ENCODE measurements at places on chromosomes 1 and 21.

DNA sequence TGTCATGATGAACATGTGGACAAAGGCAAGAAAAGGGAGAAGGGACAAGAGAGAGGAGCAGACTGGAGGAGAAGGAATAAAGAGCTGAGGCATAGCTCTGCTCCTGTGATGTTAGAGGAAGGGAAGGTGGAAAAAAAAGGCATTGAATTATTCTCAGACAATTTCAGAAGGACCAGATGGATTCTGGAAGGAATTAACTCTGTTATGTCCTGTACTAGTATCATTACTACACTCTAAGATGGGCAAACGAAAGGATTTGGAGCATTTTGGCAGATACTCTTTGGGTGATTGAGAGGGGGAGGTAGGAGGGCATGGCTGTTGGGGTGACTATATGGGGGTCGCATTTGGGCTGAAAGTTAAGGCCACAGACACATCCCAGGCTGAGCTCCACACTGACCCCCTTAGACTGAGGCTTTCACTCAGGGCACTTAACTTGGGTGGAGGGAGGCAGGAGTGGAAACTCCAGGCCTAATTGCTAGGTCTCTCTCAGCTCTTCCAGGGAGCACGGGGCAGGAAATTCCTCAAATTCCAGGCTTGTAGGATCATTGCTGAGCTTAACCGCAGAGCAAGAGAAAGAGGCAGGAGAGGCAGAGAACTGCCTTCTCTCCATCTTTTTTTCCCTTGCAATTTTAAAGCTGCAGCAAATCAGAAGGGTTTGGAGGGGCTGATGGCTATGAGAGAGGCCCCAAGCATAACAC lies 25.9 kb downstream of the KIRREL1 start:
- DNase-seq = peak; percentile 93

- DNase-seq = no peak
Measured at GRCh38 chr1:78080767-78081166, 35.0 kb downstream of the GIPC2 start.

- DNase-seq = peak; percentile 41
Measured at GRCh38 chr1:31102501-31102950, 37.0 kb upstream of the PUM1 start.

- DNase-seq = peak; percentile 87
Measured at GRCh38 chr21:42923553-42924432, 1.6 kb downstream of the ERVH48-1 start.

- peak; percentile 98 for DNase-seq
Measured at GRCh38 chr1:8090241-8090702, 64.2 kb upstream of the ERRFI1 start.

DNA sequence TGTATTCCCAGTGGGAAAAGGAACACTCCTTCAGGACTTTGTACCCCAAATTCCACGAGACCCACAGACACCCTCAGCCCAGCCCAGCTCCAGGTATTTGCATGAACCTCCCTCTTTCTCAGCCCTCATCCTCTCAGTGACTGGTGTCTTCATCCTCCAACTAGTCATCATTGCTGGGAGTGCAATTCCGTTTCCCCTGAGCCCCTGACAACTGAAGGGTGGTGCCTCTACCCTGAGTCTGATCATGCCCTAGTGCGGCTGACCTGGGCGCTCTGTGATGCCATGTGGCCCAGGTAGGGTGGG lies 3.8 kb upstream of the ZNF692 start:
- no peak for DNase-seq

GRCh38 chr1:12529640-12530174 lies 88.3 kb downstream of the DHRS3 start:
- DNase-seq = no peak

DNA sequence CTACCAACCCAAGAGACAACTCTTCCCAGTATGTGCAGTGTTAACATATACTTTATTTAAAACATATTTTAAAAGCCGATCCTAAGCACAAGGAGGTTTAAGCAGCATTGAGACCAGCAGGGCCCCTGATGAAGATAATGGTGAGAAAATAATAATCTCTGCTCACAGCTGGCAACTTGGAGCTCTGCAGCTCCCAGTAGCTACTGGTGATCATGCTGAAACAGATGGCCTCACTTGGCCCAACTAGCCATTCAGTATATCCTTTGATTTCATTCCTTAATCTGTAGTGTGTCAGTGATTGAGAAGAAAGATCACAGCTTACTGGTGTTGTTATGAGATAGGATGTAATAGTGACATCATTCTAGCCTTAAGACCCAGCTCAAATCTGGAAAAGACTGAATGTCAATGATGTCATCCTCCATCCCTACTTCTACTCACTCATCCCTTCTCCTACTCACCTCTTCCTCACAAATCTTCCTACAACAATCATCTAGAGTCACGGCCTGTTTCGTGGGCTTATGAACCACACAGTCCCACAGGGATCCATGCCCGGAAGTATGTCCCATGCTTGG lies 817.9 kb downstream of the PLA2G4A start:
- DNase-seq = no peak

- no peak for DNase-seq
Measured at GRCh38 chr1:83761167-83762038, 237.5 kb downstream of the TTLL7 start.

- DNase-seq = peak; percentile 86
Measured at GRCh38 chr1:214102907-214103306, 115.1 kb downstream of the PROX1 start.

DNA sequence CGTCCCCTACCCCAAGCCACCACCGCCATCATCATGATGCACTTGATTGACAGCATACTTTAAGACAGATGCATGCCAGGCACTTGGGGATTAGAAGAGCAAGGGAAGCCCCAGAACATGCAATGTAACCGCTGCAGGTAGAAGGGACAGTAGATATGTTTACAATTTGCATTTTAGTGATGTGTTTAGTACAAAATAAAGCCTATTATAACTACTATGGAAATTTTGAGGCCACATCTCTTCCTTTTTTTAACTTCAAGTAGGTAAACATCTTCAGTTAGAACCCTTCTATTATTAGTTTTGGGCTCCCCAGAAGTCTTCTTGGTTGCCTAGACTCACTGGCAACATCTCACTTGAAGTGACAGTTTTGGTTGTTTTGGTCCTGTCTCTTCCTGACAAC lies 25.3 kb downstream of the CR1L start:
- no peak for DNase-seq

GRCh38 chr1:229882621-229883020 lies 184.4 kb upstream of the GALNT2 start:
- DNase-seq = no peak

- no peak for DNase-seq
Measured at GRCh38 chr21:21466752-21467151, 468.5 kb downstream of the NCAM2 start.

- DNase-seq = peak; percentile 40
Measured at GRCh38 chr1:44239331-44239960, 26.2 kb downstream of the DMAP1 start.

DNA sequence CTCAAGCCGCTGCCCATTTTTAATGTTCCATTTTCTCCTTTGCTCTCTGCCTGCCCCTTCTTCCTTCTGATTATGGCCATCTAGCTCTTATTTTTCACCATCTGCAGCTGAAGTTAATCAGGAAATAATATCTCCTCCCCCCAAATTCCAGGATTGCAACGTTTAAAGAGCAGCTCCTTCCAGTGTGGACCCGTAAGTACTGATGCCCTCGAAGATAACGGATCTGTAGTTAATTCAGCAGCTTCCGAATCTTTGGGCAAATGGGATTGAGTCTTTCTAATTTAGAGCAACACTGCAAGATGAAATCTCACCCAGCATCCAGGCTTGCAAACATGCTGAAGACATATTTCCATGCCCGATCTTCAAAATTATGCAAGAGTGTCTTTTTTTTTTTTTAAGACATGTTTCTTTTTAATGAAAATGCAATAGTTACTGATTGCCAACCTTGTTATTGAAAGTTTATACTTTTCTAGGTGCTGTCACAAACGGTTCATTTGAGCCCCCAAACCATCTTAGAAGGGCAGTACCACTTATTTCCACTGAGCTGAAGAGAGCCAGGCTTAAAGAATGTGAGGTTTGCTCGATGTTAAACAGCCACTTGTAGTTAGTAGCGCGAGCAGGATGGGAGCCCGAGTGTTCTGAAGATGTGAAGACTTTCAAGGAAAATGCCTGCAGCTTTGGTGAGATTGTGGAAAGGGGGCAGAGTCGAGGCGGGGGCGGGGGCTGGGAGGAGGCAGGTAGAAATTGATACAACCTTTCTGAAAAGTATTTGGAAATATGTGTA lies 10.9 kb upstream of the RCAN3 start:
- no peak for DNase-seq

GRCh38 chr1:205443585-205444299 lies 12.1 kb downstream of the BLACAT1 start:
- DNase-seq = no peak

DNA sequence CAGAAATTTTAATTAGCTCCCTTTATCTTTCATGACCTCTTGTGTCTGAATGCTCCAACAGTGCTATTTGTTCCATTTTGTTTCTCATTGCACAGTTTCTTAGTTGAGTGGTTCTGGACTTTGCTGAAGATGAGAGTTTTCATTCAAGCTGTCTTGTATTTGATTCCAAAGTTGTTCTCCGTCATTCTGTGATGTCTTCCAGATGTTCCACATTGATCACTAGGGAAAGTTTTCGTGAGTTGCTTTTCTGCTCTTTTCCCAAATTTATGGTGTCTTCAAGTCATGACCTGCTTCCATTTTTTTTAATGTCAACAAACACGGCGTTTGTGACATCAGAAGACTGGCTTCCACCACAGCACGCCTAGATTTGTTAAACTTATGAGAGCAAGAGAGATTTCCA lies 575.5 kb downstream of the MRPL39 start:
- no peak for DNase-seq

DNA sequence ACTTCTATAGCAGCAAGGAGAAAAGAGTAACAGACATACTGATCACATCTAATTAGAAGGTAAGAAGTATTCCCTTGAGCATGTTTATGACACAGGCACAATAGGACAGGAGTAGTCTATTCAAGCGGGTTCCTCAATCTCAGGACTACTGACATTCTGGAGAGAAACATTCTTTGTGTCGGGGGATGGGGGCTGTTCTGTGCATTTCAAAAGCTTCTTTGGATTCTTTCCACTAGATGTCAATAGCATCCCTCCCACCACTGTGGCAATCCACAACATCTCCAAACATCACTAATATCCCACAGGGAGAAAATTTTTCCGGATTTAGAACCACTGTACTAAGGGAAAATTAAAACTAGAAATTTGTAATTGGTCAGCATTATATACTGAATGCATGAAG lies 56.9 kb downstream of the ADAMTS5 start:
- peak; percentile 5 for DNase-seq

DNA sequence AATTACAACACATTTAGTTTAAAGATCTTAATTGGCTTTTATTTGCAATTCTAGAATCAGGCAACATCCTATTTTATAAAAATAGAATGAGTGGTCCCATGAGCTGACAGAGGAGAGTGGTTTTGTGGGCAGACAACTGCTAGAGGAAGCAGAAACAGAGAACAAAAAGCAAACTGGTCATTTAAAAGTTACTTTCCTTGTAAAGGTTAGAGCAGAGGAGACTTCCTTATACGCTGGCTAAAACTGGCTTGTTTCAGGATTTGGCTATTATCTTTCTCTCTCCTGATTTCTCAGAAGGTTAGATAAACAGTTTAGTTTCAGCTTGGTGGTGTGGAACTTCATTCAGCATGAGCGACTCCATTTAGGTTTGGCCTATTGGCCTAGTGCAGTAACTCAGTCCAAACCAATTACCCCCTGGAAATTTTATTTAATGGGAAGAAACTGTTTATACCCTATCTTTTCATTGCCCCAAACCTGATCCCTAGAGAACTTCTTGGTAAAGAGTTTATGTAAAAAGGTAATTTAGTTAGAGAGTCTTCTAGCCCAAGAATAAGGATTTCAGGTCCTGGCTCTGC lies 32.2 kb upstream of the IL20 start:
- no peak for DNase-seq

DNA sequence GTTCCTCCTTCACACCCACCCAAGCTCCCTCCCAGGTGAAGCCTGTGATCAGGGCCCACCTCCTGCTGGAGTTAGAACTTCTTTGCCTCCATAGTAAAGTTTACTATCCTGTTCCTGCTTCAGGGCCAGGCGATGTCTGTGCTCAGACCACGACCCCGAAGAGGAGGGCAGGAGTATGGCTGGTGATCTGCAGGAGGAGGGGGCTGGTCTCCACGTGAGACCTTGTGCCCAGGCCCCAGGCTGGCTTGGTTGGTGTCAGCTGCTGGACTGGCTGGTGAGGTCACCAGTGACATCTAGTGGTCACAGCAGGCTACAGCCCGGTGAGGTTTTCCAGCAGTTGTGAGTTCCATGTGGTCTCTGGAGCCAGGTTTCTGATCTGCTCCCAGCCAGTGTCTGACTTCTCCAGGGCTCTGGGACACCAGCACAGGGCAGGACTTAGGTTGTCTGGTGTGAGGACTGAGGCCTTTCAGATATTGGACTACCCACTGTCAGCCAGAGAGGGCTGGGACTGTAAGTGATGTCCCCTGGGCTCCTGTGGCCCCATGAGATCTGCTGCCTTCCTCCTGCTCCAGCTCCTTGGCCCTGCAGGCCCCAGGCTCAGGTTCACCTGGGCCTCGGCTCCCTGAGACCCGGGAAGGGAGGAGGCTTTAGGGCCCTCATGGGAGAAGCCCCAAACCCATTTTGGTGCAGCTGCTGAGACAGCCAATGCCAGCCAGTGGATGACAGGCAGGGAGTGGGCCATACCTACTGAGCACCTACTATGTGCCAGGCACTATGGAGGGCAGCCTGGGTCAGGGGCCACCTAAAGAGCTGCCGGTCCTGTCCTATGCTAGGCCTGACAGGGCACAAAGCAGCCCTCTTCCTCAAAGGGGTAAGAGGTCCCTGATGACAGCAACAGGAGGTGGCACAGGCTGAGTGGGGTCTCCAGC lies 6.0 kb upstream of the UBL4B start:
- DNase-seq = peak; percentile 62

DNA sequence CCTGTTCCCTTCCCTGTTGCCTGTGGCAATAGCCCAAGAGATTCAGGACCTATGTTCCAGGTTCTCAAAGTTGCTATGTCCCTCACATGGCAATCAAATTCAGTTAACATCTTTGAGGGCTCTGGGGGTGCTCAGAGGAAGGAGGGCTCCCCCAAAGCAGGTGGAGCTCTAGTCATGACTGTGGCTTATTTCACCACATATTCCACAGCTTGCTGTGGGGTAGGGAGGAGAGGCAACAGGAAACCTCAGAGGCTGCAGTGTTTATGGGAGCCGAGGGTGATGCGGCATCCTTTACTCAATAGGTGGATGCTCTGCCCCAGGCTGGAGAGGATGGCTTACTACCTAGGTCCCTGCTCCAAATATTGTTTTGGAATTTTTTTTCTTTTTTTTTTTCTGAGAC lies 1.2 kb upstream of the MKNK1 start:
- DNase-seq = no peak

GRCh38 chr1:175373786-175374623 lies 181.4 kb upstream of the KIAA0040 start:
- peak; percentile 9 for DNase-seq

- no peak for DNase-seq
Measured at GRCh38 chr1:202575918-202576653, 134.2 kb downstream of the SYT2 start.
